ENCODE measurements at places on chromosomes 5 and 9.

DNA sequence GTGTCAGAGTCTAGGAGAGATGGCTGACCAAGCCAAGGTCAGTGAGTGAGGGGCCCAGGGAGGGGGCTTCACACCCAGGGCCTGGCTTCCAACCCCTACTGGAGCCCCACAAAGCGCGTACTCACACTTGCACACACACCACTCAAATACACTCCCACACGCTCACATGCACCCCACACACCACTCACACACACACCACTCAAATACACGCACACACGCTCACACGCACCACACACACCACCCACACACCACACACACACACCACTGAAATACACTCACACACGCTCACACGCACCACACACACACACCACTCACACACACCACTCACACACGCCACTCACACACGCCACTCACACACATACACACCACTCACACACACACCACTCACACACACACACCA lies 5.7 kb upstream of the ASB6 start:
- DNase-seq = no peak

- peak; percentile 8 for DNase-seq
Measured at GRCh38 chr9:7028591-7028990, 270.8 kb downstream of the KDM4C start.

GRCh38 chr5:168073991-168074800 lies 217.2 kb upstream of the WWC1 start:
- peak; percentile 52 for DNase-seq

- peak; percentile 36 for DNase-seq
Measured at GRCh38 chr5:10124287-10124686, 125.4 kb downstream of the ATPSCKMT start.

- DNase-seq = no peak
Measured at GRCh38 chr9:38205279-38205678, 136.3 kb upstream of the SHB start.

DNA sequence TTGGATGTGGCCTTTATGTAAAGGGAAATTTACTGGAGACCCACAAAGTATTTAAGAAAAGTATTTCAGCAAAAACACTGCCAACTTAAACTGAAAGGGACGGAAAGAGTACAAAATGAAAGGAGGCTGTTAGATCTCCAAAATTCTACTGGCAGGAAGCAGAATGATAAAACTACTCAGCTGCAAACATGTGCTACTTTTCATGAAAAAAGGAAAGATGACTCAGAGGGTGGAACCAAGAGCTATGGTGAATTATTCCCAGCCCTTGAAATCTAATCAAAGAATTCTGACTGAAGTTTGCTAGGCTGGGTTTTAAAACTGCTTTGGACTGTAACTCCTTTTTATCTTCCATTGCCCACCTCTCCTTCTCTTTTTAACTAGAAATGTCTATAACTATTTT lies 58.6 kb upstream of the ZBED3 start:
- DNase-seq = peak; percentile 84

DNA sequence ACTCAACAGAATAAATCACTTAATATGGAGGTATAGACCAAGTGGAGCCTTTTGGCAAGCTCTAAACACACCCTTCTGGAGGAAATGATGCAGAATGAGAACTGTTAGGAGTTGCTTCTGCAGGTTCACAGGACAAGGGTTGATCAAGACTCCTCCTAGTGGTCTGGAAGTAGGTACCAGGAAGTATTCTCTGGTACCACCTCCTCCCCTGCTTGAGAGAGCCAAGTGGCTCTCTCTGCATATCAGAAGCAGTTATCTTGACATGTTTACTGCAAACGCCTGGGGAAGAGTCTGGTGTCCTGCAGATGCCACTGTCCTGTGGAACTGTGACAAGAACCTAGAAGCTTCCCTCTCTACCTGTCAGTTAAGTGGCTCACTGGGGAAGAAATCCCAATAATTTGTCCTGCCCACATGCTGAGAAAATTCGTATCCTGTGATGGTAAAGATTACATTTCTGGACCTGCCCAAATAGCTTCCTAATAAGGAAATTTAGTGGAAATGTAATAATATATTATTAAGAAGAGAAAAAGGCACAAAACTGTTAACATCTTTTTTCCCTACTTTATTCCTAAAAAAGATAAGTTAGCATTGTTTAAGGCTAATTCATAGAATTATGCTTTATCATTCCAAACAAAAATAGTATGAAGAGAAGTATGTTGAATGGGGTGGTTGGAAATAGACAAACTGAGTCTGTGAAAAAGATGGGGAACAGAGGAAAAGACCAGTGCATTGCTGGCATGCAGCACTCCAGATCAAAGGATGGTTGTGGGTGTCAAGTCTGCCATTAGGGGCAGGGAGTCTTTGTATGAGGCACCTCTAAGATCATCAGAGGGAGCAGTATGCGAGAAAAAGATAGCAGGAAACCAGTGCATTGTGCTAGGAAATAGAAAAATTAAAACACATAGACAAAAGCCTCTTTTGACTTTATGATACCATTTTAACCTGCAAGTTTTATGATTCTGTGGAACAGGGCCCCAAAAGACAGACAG lies 118.8 kb downstream of the CDC42SE2 start:
- peak; percentile 51 for DNase-seq

- peak; percentile 41 for DNase-seq
Measured at GRCh38 chr9:110750272-110750671, 81.7 kb downstream of the MUSK start.

- no peak for DNase-seq
Measured at GRCh38 chr5:141680178-141680577, 1.9 kb downstream of the ARAP3 start.

DNA sequence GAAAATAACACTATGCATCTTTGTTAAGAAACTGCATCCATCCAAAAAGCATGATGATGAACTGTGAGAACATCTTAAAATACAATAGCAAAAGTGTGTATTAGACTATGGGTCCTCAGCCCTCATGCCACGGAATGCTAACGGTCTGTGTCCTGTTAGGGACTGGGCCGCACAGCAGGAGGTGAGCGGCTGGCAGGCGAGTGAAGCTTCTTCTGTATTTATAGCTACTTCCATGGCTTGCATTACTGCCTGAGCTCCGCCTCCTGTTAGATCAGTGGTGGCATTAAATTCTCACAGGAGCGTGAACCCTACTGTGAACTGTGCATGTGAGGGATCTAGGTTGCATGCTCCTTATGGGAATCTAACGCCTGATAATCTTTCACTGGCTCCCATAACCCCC lies 129.8 kb downstream of the NXNL2 start:
- DNase-seq = no peak

GRCh38 chr9:90069085-90069484 lies 464.3 kb downstream of the GADD45G start:
- DNase-seq = no peak

GRCh38 chr9:117245175-117245829 lies 169.6 kb downstream of the ASTN2 start:
- DNase-seq = peak; percentile 1

- no peak for DNase-seq
Measured at GRCh38 chr5:1304033-1304432, 9.2 kb upstream of the TERT start.

DNA sequence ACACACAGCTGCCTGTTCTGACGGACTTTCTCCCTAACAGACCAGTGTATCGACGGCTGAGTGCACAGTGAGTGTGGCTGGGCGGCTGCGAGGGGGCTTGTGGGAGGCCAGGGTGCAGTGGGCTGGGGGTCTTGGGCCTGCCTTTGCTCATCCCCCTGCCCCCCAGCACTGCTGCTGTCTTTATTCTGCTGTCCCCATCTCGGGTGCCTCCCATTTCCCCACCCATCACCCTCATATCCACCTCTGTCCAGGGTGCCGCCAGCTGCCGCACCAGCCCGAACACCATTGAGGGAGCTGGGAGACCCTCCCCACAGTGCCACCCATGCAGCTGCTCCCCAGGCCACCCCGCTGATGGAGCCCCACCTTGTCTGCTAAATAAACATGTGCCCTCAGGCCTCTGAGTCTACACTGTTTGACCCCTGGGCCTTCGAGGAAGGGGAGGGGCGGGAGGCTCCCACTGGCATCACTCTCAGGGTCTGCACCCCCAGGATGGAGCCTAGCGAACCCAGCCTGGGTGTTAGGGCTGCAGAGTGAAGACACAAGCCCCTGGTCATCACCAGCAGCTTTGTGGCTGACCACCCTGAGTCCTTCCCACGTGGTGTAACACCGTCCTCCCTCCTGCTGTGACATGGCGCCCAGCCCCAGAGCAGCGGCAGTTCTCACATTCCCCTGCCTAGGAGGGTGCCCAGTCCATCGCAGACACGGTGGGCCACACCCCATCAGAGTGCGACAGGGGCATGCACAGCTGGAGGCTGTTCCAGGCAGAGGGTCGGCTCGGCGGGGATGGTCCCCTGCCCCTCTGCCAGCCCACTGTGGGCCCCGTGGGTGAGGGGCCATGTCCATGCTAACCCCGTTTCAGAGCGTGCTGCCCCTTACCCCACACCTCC lies 4.0 kb downstream of the LCN2 start:
- DNase-seq = no peak

DNA sequence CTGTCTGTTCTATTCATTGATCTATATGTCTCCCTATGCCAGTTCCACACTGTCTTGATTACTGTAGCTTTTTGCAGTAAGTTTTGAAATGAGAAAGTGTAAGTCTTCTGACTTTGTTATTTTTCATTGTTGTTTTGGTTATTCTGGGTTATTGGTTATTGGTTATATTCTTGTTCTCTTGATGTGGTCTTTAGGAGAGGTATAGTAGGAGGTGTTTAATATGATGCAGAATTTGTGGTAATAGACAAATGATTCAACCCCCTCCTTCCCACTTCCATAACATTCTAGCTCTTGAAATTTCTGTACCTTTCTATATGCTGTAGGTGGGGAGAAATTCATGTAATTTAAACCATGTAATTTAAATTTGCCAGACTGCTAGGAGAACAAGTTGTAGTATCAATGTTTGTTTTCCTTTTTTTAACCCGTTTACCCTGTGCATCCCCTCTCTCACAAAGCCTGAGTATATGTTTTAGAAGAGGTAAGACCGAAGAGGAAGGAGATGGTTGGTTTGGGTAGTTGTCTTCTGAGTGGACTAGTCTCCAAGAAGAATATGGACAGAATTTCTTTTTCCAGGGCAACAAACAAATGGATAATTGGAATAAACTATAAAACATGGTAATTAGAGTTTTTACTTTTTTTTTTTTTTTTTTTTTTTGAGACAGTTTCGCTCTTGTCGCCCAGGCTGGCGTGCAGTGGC lies 19.2 kb downstream of the ANKHD1 start:
- no peak for DNase-seq

DNA sequence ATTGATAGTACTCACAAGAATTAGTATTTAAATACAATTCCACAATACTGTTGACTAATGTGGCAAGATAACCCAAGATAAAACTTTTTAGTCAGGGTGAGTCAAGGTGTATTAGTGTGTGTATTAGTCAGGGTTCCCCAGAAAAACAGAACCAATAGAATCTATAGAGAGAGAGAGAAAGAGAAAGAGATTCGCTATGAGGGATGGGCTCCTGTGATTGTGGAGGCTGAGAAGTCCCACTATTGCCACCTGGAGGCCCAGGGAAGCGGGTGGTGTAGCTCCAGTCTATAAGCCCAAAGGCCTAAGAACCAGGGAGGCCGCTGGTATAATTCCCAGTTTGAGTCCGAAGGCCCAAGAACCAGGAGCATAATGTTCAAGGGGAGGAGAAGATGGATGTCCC lies 10.0 kb upstream of the SHISAL2B start:
- DNase-seq = peak; percentile 6

- no peak for DNase-seq
Measured at GRCh38 chr5:120586646-120587045, 122.5 kb downstream of the PRR16 start.

DNA sequence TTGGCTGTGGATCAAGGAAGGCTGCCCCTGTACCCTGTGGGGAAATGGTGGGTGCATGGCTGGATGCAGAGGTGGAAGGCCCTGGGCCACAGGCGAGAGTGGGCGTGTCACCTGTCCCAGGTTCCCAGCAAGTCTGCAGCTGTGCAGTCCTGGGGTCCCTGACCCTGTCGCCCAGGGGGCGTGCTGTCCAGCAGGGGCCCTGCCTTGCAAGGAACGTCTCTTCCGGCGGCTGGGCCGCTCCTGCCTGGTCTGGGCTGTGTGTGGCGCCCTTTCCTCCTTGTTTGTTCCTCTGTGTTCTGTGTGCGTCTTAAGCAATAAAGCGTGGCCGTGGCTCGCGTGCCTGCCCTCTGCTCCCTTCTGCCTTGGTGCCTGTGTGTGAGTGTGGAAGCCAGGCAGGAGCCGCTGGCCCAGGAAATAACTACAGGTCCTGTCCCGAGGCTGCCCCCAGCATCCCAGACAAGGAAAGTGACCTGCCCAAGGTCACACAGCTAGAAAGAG lies 8.4 kb downstream of the SLC2A6 start:
- no peak for DNase-seq

DNA sequence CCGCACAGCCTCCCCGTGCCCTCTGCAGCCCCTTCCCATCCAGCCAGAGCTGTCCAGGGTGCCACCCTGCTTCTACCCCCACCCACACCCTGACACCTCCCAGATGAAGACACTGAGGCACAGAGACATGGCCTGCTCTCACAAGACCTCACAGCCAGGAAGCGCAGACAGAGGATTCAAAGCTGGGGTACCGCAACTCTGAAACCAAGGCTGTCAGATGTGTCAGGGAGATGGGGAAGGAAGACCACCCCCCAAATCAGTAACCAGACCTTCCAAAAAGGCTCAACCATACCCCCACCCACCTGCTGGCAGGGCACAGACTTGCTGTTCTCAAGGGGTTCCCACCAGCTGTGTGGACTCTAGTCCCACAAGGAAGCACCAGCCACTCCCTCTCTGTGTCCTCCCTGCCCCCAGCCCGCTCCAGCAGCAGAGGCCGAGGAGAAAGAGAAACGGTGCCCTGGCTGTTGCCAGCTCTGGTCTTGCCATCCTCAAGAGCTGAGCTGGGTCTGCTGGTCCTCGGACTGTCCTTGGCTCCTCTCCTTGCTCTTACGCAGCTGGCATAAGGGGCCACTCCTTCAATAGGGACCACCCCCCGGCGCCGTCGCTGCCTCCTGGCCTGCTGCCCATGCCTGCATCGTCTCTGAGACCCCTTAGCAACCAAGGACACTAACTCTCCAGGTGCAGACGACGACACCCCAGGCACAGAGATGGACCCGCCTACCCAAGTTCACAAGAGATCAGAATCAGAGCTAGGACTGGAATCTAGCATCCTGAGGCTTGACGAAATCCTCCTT lies 699 bp downstream of the AKNA start:
- peak; percentile 65 for DNase-seq

DNA sequence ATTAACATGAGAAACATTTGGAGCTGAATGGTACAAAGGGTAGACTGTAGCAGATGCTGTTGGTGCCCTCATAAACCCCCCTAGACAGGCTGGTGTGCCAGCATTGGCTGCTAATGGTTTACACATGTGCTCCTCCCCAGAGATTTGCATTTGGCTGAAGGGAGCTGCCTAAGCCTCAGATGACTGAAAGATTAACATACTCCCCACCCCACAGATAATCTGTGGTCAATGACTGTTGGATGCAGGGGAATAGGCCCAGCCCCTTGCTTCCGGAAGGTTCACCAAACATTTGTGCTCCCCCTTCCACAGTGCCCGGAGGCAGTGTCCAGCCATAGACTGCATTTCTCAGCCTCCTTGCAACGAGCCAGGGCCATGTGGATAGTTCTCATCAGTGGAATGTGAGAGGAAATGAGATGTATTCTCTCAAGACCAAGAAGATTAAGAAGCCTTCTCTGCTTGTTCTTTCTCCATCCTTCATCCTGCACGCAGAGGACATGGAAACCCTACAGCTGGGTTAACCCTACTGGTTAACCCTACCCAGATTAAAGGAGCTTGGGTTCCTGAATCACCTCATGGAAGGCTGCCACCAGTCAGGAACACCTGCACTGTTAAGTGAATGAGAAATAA lies 79.6 kb downstream of the PHAX start:
- peak; percentile 75 for DNase-seq

- DNase-seq = peak; percentile 75
Measured at GRCh38 chr9:134317790-134318414, 8.4 kb upstream of the RXRA start.

All from GM23248 (cell line).